ENCODE measurements at places on chromosomes 5 and 9.

DNA sequence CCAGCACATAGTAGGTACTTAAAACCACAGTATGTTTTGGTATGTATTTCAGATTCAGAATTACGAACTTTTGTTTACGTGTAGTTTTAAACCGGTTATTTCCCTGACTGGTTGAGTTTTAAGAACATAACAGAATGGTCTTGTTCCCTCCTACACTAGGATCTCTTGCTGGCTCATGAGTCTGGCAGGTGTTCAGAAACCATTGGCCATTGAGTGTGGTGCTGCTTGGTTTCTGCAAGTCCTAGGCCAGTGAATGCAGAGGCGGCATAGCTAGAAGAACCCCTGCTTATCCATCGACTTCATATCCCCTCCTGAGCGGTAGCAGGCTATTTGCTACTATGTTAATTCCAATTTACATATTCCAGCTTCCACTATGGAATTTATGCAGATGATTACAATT lies 65.6 kb downstream of the GPR21 start:
- no peak for DNase-seq

DNA sequence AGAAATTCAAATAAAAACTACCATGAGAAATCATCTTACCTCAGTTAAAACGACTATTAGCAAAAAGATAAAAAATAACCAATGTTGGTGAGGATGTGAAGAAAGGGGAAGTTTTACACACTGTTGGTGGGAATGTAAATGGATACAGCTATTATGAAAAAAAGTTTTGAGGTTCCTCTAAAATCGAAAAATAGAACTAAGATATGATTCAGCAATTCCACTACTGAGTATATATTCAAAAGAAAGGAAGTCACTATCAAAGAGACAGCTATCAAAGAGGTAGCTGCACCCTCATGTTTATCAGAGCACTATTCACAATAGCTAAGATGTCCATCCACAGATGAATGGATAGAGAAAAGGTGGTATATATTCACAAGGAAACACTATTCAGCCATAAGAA lies 1888.4 kb downstream of the MAT2B start:
- no peak for DNase-seq

GRCh38 chr5:95590880-95591279 lies 29.0 kb upstream of the GPR150 start:
- no peak for DNase-seq

DNA sequence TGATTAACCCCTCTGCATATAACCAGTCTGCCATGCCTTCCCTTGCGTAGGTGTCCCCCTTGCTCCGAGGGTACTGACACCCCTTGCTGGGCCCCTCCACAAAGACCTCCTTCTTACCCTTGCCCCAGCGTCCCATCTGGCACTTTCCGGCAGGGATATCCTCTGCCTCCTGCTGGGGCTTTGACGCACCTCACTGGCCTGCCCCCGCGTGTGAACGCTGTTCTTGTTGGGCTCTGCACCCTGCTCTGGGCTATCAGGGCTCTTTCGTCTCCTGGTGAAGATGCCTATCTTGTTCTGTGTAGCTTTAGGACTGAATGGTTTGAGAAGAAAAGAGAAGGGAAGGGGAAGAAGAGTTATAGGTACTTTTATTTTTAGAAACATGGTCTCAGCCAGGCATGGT lies 53.0 kb downstream of the SUB1 start:
- no peak for DNase-seq

DNA sequence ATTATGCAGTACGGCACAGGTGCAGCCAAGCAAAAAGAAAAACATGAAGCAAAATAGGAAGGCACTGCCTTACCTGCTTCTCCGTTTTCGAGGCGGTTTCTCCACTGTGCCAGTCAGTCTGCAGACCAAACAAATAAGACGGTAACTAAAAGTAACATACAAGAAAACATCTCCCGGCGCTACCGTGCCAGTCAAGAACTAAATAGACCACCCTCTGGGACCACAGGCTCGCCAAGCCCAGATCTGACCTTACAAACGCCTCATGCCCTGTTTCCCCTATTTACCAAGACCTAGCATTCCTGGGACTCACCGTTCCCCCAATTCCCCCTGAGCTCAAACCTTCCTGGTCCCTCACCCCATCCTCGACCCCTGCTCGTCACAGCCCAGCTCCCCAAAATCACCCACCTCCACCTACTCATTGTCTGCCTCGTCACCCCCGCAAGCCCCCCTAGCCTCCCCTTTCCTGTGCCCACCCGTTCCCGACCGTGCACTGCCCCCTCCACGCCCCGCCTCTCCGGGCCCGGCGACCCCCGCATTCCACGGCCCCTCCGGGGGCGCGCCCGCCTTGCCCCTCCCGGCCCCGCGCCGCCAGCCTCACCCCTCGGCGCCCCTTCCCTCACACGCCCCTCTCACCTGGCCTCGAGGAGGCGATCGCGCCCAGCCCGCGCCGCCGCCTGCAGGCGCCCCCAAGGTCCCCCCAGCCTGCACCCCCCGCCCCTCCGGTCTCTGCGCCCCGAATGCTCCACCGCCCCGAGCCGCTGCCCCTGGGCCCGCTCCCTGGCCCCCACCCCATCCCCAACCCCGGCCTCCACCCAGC lies 560 bp downstream of the SCAI start:
- DNase-seq, result no peak

- no peak for DNase-seq
Observed at GRCh38 chr5:127038550-127038949, 8.2 kb upstream of the MARCHF3 start.

GRCh38 chr5:181167814-181168488 lies 20.6 kb downstream of the OR2V2 start:
- DNase-seq, result peak; percentile 68

- peak; percentile 26 for DNase-seq
Observed at GRCh38 chr5:68285851-68286611, 70.5 kb downstream of the PIK3R1 start.

GRCh38 chr9:4850603-4851310 lies 58.0 kb downstream of the RCL1 start:
- DNase-seq, result no peak

GRCh38 chr9:129253803-129254381 lies 75.8 kb upstream of the IER5L start:
- peak; percentile 28 for DNase-seq
